NCI-H187 (cell line): ENCODE measurements at places on chromosomes 16 and 17.

GRCh38 chr17:55124730-55125360, 139.9 kb upstream of the HLF start:
- DNase-seq: no peak

DNA sequence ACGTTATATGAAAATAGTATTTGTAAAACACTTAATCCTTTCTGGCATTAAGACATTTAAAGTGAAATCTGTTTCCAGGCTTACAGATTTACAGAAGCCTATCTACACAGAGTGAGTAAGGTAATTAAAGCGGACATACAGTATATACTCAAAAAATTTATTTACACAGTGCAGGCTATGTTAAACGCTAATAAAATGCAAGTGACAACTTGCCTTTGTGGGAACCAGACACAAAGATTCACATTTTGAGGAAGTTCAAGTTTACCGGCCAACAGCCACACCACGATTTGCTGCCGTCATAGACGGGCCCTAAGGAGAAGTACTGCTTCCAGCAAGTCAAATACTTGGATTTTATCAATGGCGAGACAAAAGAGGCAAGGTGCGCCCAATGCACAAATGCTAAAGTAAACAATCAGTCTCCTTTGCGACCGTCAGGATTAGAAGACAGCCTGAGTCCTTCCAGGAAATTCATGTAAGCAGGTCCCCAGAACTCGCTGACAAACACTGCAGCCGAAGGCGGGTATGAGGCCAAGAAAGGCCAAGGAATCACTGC, 801 bp downstream of the VPS35 start:
- DNase-seq: no peak

- DNase-seq: peak; percentile 98
Observed at GRCh38 chr17:41786227-41787020, at the start of gene JUP. JUP (minus strand) TSS chr17:41786711; CDS start chr17:41771854, 14,857 bp downstream.

- no peak for DNase-seq
Observed at GRCh38 chr16:62712566-62712965, 676.3 kb upstream of the CDH8 start.

DNA sequence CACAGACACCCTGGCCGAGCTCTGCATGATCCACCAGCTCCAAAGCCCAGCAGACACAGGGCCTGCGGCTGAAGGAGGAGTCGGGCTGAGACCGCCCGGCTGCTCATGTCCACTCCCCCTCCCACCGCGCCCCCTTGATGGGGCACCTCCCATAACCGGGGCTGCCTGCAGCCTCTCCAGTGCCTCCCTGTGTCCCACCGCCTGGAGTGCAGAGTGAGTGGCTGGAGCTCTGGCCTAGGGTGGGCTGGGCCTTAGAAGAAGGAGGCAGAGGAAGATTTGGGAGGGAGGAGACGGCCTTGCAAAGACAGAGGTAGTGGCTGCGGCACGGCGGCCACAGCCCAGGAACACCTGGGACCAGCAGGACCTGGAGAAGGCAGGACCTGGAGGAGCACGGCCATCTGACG, 4.0 kb downstream of the CBFA2T3 start:
- DNase-seq: no peak

DNA sequence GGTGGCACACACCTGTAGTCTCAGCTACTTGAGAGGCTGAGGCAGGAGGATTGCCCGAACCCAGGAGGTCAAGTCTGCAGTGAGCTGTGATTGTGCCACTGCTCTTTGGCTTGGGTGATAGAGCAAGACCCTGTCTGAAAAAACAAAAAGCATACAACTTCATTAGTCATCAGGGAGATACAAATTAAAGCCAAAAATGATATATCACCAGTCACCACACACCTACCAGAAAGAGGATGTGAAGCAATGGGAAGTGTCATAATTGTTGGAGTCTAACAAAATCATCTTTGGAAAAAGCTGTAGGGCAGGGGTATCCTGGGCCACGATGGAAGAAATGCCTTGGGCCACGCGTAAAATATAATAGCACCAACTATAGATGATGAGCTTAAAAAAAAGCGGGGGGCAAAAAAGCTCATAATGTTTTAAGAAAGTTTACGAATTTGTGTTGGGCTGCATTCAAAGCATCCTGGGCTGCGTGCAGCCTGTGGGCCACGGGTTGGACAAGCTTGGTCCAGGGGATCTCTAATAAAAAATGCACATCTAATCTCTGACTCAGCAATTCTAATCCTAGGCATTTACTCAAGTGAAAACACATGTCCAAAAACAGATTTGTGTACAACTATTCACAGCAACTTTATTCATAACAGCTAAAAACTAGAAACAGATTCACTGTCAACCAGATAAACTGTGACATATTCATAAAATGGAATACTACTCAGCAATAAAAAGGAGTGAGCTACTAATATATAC, 65.9 kb downstream of the HIC1 start:
- no peak for DNase-seq

DNA sequence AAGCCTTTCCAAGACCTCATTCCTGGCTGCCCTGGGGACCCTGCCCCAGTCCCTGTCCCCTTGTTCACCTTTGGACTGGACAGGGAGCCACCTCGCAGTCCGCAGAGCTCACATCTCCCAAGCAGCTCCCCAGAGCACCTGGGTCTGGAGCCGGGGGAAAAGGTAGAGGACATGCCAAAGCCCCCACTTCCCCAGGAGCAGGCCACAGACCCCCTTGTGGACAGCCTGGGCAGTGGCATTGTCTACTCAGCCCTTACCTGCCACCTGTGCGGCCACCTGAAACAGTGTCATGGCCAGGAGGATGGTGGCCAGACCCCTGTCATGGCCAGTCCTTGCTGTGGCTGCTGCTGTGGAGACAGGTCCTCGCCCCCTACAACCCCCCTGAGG, 38.7 kb upstream of the IL21R start:
- no peak for DNase-seq

- no peak for DNase-seq
Observed at GRCh38 chr16:30041841-30042240, 10.8 kb upstream of the TLCD3B start.

- no peak for DNase-seq
Observed at GRCh38 chr16:5070431-5071186, 1.0 kb upstream of the ALG1 start.

GRCh38 chr17:12429116-12429515, 236.6 kb upstream of the MYOCD start:
- no peak for DNase-seq
